Mesenteric fat pad (tissue), 1 donor: ENCODE measurements at places on chromosomes 1 and 21. TPM values are rescaled to one million over a fixed set of nuclear protein-coding genes. Genes with fewer than 3 reads are reported as not detected.

DNA sequence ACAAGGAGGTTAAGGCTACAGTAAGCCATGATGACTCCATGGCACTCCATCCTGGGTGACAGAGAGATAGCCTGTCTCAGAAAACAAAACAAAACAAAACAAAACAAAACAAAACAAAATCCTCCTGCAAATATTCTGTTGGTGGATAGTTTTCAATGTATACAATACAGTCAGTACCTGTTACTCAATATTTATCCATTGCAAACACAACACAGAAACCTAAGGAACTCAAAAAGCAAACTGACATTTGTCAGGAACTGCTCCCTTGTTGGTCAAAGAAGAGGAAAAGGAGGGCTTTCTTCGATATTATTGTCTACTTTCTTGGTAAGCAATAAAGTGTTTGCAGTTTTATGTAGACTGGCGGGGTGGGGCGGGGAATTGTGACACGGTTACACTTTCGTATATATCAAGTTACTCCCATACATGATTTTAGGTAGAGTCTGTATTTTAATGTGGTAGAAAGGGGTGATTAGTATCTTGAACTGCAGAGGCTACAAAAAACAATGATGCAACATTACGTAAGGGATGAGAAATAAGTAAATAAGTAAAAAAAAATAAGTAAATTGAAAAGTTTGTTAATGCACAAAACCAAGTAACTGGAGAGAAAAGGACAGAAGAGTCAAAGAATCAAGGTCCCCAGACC, 31.8 kb downstream of the APP start:
- DNase-seq: no peak

DNA sequence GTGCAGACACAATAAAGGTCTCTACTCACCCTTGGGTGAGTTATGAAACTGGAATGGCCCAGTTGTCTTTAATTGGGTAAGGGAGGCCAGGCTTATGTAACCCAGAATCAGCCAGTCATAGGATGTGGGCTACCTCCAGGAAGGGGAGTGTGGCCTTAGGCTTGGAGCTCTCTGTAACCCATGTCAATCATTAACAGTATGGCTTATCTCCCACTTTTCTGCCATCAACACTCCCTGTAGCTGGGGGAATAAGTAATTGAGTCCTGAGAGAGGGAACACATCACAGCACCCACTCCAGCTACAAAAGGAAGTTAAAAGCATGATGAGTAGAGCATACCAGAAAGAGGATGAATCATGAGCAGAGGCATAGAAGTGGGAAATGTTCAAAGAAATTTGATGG, 327.0 kb upstream of the DUSP10 start:
- no peak for DNase-seq

GRCh38 chr21:38012672-38013071, 96.4 kb upstream of the KCNJ6 start:
- DNase-seq: no peak

DNA sequence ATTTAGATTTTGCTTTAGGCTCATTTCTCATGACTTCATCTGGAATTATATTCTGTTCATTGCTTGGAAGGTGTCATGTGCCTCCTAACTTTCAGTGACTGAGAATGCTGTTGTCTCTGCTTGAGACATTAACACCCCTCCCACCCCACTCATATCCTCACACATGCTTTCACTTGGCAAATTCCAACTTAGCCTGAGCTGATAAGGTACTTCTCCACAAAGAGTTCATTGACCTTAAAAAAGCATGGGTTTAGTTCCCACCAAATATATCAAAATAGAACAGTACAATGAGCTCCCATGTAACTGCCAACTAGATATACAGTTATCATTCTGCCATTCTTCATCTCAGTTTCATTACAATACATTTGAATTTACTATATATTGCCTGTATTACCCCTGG, 576.5 kb upstream of the ADGRL2 start:
- DNase-seq: no peak

EFNA3 gene
- 0.58 TPM for total RNA-seq

DNA sequence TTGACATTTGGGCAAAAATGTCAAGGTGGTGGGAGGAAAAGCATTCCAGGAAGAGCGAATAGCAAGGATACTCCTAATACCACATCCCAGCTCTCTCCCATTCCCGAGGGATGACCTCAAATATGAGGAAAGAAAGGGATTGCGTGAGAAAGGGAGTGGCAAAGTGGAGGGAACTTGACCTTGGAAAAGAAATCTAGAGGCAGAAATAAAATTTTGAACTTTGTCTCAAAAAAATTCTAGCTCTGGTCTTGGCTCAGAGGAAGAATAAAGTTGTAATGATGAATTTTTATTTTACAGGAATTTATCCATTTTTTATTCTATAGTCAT, 127.8 kb downstream of the TBX19 start:
- DNase-seq: no peak

DNA sequence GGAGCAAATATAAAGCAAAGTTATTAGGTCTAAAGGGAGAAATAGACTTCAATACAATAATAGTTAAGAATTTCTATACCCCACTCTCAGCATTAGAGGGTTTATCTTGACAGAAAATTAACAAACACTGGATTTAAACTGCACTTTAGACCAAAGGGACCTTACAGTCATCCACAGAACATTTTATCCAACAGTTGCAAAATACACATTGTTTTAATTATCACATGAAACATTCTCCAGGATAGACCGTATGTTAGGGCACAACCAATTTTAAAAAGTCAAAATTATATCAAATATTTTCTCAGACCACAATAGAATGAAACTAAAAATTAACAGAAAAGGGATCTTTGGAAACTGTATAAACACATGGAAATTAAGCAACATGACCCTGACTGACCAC, 384.5 kb upstream of the C1orf87 start:
- no peak for DNase-seq

FNDC10 gene
- total RNA-seq: 2.9 TPM

DNA sequence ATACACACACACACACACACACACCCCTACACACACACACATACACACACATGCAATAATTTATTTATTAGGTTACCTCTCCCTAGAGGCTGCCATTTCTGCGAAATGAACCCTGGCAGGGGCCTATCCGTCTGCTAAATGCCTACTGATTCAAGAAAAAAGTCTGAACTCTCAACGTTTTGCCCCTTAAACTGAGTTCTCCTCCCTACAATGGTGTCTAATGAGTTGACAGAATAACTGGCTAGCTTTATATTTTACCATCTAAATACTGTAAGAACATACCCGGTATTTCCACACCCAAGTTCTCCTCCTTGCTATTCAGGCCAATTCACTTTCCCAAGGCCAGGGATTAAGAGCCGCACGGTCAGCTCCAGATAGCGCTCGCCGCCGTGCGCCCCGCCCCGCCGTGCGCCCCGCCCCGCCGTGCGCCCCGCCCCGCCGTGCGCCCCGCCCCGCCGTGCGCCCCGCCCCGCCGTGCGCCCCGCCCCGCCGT, 339 bp upstream of the RNPC3 start:
- no peak for DNase-seq

DNA sequence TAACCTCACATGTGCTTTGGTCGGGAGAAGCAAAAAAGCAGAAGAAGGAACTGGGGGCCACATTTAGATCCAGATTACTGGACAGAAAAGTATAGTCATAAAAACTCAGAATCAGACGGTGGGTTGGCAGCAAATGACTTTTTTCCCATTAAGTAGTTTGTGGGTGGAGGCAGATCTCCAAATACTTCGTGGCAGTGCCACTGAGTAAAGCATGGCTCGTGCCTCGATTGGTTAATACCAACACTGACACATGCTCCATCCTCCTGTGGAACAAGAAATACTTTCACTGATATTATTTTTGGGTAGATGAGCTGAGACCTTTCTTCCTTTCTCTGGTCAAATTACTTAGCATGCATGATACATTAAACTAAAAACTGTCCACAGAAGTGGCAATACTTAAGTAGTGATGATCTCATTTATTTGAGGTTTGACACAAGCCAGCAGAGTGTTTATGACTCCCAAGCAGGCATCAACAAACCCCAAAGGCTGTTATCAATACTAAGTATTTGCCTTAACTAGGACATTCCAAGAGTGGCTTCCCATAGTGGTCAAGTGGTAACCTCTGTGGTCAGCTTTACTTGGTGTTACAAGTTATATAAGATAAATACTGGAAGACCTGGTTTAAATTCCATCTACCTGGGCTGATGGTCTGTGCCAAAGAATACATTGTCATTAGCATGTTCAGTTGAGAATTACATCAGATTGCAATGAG, 500.0 kb upstream of the RUNX1 start:
- DNase-seq: no peak

PIGM gene
- 4.1 TPM for total RNA-seq

PLA2G5 gene
- total RNA-seq: 5.5 TPM

DNA sequence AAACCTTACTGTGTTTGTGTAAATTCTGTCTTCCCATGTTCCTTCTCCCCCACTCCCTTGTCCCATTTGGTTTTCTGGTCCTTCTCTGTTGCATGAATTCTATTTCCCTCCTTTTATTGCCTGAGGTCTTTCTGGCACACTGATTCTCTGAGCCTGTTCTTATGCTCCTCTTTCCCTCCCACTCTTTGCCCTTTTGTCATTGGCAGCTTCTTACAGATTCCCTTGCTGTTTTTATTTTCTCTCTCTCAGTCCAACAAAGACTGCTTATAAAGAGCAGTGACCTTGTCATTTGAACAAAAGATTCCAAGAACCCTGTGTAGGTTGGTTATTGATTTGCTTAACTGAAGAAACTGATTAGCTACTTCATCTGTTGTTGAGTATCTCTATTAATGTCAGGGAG, 49.7 kb downstream of the GPR52 start:
- DNase-seq: no peak

DNA sequence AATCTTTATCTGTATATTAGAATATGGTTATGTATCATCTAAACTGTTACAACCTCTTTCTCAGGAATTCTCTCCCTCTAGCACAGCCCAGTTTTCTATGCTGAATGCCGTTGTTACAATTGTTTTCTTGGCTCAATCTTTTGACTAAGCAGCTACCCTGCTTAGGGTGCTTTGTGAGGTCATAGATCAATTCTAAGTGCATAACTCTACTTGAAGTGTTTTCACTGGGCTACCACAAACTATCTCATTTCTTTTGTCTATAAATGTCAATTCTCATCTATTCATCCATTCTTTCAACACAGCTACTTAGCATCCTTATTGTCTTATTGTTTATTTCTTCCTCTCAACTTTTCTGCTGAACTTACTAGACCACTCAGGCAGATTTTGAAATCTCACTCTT, 77.1 kb downstream of the CEP350 start:
- no peak for DNase-seq

DNA sequence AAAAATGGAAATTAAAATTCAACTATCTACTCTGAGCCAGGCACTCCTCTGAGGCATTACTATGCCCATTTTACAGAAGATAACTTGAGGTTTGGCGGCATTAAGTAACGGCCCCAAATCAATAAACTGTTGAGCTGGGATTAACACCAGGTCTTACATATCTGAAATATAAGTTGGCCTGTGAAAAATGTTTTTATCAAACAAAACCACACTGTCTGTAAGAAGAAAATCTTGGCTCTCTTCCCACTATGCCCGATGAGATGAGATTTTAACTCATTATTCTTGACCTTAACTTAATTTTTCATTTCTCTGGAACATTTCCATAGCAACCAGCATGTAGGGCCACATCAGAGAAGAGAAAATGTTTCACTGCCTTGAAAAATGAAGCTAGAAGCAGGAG, 21.8 kb downstream of the RC3H1 start:
- no peak for DNase-seq

DNA sequence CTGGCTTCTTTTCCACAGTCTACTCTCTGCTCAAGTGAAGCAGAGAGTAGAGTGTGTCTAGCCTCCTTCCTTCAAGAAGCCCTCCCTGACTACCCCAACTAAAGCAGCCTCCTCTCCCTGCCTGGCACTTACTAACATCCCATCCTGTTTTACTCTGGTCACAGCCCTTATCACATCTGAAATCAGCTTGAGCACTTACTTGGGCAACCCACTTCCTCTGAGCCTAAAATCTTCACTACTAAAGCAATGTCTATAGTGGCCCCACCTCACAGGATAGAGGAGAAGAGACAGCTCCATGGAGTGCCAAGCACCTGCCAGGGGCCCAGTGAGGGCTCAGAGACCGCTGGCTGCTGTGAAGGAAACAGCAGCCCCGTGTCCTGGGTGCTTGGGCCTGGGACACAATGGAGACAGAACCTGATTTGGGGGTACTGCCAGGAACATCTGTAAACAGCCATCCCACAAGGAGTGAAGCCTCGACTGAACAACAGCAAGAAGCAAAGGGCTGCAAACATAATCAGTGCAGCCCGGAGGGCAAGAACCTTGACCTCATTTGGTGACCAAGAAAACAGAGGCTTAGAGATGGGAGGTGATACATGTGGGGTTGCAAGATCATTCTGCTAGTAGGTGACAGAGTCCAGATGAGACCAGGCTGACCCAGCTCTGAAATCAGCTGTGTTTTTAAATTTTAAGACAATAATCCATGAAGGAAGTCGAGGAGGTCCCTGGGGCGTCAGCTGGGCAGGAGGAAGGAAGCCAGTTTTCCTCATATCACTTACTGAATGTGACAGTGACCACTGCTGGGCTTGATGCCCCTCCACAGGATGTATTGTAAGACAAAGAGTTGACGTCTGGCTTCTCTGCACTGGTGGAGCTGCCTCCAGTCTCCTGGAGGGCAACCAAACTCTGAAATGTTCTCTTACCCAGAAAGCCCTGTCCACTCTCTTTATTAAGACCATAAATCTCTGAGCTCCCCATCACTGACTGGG, 710.6 kb downstream of the MATN1 start:
- DNase-seq: no peak

DNA sequence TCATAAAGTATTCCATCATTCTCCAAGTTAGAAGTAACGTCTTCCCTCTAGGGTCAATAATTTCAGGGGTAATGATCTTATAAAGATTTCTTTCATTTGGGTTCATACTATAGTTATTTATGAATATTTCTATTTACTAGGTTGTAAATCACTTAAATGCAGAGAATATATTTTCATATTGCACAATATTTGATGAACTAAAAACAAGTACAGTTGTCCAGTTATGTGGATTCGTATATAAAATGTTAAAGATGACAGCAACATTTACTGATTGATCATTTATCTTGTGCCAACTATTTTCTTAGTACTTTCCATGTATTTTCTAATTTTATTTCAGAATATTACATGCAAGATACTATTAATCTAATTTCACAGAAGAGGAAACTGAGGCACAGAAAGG, 220.3 kb upstream of the TNR start:
- no peak for DNase-seq

SYT14 gene
- not detected for total RNA-seq
